ENCODE measurements at places on chromosomes 5 and 9.

DNA sequence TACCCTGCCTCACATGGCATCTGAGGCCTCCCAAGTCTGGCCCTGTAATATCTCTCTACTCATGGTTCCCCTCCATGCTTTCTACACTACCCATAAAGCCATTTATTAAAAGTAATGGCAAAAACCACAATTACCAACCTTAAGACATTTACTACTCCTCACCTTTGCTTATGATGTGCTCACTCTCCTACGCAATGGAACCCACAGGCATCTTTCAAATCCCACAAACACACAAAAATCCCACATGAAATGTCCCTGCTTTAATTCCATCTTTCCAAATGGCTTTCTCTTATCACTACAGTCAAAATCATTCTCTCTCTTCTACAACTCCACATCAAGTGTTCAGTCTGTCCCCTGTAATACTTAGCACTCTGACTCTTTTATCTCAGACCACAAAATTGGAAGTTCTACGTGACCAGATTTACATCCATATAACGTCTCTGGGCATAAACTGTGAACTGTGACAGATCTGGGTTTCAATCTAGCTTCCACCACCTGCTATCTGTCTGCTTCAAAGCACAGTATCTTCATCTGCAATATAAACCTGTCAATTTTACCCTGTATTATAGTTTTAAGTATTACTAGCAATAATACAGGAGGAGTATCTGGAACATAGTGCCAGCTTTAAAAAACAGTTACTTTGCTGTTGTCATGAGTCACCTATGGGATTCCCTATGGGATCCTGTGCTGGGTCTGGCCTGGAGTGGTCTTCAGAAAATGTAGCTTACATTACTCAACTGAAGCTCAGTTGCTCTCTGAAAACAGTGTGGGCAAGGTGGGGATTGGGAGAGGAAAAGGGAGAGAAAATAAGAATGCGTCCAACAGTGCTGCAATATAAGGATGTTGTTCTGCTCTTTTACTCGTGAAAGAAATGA lies 137.1 kb upstream of the TRIM32 start:
- DNase-seq = no peak

DNA sequence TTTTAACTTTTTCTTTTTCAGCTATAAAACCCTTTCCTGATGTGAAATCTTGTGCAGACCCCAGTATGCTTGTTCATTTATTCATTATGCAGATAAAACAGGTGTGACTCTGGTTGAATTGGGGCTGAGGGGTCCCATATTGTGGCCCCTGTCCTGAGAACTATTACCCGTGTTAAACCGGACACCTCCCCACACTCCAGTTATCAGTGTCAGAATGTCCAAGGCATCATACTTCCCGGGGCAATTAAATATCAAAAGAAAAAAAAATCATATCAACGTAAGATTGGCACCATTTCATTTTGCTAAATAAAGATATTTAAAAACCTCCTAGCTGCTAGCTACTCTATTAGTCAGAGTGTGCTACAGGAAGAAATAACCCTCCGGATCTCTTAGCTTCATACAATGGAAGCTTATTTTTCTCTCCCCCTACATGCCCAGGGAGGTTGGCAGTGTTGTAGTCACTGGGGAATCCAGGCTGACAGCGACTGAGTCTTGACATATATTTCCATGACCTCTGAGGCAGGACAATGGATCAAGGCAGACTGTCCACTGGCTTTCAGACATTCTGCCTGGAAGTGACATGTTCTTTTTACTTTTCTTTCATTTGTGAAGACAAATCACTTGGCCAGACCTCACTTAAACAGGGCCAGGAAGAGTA lies 170.0 kb downstream of the SEC61B start:
- no peak for DNase-seq

DNA sequence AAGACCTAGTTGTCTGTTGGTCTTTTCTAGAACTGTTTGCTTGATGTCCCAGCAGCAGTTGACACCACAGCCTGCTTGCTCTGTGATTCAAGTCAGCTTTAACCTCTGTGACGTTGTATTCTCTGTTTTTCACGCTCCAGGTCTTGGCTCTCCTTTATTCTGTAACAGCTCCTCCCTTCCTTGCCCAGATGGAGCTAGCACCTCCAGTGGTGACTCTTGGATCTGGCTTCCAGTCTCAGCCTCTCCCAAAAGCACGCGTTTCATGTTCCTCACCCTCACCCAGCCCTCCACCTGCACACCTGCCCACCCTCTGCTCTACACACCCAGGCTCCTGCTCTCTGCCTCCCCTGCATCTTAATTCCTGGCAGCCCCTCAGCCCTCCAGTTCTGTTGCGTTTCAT lies 50.6 kb downstream of the DMRT1 start:
- no peak for DNase-seq

DNA sequence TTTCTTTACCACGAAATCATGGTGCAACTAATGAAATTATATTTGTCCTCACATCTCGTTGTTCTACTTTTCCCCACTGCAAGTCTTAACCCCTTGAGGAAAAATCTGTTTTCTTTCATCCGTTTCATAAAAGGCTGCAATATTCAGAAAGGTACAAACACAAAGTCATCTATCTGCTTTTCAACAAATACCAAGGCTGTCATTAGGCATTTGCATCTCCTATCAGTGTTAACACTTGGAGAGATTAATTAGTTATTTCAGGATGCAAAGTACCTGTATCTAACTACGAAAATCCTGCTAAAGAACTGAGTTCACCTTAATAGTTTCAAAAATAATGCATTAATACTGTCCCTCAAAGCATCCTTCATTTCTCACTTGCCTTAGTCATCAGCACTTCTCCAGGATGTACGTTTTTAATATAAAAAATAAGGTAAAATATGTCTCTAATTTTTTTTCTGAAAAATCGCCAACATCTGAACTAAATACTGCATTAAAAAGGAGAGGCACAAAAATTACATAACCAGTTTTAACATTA lies 1.8 kb downstream of the ARRDC3 start:
- no peak for DNase-seq

GRCh38 chr5:78102500-78102899 lies 192.0 kb downstream of the AP3B1 start:
- no peak for DNase-seq

GRCh38 chr5:88685591-88686541 lies 197.1 kb downstream of the MEF2C start:
- no peak for DNase-seq

- DNase-seq = peak; percentile 23
Observed at GRCh38 chr9:93575796-93576257, 557 bp upstream of the PHF2 start.

GRCh38 chr5:104361932-104362331 lies 799.3 kb upstream of the NUDT12 start:
- DNase-seq = no peak

- no peak for DNase-seq
Observed at GRCh38 chr5:39992617-39993202, 567.9 kb upstream of the DAB2 start.
